ENCODE measurements at places on chromosomes 2 and 18.

- peak overlapping the region; percentile 87 for H3K27ac ChIP-seq
- H3K4me1 ChIP-seq, result peaks cover 23% of the 10 kb centered on the region
- peak overlapping the region; percentile 95 for H3K4me3 ChIP-seq
Observed at GRCh38 chr2:231709636-231709980, 1.3 kb downstream of the PTMA start.

DNA sequence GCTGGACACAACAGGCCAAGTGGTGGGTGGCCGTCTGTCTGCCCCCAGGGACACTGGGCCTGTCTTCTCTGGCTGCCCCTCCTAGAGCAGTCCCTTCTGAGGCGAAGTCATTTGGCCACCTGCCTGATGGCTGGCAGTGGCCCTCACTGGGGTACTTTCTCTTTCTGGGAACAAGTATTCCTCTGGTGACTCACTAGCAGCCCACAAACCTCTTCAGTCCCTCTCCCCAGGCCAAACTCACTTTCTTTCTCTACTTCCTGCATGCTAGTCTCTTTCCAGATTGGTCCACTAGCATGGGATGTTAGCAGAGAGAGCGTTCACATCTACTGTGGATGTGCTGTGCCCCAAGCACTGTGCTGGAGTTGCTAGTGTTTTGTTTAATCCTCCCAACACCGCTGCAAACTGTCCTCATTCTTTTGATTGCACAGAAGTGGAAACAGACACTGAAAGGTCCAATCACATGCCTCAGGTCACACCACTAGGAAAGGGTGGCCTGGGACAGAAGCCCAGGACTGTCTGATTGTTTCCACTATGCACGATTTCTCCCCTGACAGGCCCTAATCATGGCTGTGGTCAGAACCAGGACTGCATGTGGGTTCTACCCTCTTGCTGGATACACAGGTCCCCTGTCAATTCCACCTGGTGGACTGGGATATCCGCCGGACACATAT is 5.2 kb downstream of the DYSF start:
- no peaks in the 10 kb centered on the region for H3K27me3 ChIP-seq
- H3K36me3 ChIP-seq, result peaks cover 1% of the 10 kb centered on the region
- H3K27ac ChIP-seq, result no peak overlapping the region
- peaks cover 32% of the 10 kb centered on the region for H3K4me1 ChIP-seq
- DNase-seq, result no peak
- no peak overlapping the region for H3K4me3 ChIP-seq

DNA sequence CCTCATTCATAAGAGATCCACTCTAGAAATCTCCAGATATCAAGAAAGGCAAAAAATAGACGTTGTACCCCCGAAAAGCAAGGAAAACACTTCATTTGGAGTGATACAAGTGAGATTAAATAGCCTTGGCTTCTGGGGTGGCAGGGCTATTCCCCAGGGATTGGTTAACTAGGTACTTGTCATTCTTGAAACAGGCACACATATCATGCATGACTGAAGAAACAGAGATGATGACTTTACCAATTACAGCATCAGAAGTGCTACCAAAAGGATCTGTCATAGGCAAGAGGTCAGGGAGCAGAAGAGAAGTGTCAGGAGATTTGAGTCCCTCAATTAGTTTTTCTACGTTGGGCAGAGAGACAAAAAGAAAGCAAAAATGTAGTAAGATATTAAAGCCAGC is 45.2 kb upstream of the NFU1 start:
- H3K27ac ChIP-seq, result no peak overlapping the region
- H3K4me1 ChIP-seq, result no peaks in the 10 kb centered on the region
- no peaks in the 10 kb centered on the region for H3K36me3 ChIP-seq
- no peak overlapping the region for H3K4me3 ChIP-seq
- H3K27me3 ChIP-seq, result no peaks in the 10 kb centered on the region

DNA sequence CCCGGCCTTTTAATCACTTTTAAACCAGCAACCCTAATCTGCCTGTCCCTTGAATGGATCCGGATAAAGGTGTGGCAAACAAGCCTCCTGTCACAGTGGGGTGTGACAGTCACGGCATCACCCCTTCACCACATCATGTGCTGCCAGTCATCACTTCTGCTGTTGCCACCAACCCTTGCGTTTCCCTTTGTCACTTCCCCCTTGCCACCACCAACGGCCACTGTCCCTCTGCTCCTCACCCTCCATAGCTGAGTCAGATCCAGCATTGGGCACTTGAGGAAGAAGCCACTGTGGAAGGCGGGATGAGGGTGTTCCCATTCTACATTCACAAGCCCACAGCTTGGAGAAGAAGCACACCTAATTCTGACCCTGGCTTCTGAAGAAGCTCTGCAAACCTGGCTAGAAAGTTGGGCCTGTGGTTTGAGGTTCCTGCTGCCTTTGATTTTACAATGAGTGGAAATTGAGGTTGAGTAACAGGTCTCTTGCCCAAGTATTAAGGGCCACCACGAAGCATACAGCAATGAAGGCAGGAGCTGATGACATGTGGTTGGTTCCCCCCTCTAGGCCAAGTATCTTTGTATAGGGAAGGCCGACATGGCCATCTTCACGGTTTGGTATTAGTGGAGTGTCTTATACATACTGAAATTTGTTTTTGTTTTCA is 22.9 kb upstream of the DARS1 start:
- no peak overlapping the region for H3K27ac ChIP-seq
- H3K4me3 ChIP-seq, result no peak overlapping the region
- DNase-seq, result no peak
- no peaks in the 10 kb centered on the region for H3K4me1 ChIP-seq

Measured in keratinocyte (primary cell).